SK-N-SH (cell line): ENCODE measurements at places on chromosomes 2 and 18.

DNA sequence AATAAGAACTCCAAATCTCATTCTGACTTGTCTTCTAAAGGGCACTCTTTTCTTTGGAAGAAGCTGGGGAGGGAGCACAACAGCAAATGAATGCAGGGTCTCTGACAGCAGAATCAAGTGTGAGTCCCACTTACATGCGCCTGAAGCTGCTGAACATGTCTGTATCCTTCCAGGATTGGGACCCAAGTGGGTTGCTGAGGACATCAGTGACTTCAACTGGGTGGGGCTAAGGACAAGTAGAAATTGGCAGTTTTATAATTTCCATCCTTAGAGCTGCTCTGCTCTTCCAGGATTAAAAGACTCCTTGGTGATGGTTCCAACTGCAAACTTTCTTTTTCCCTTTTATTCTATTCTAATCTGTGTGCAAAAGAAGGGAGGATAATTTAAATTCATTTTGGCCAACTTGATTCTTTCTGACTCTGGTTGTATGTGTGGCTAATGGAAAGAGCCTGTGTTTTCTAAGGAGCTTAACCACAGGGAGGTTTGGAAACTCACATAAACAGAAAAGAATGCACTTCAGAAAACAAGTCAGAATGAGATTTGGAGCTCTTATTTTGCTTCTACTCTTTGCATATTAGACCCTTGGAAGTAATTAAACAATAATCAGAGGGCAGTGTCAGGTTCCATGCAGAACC, 20.6 kb downstream of the ANTXR1 start:
- DNase-seq = no peak

- DNase-seq = no peak
These were observed 53.1 kb downstream of the TTC27 start for GRCh38 chr2:32680942-32681341.

DNA sequence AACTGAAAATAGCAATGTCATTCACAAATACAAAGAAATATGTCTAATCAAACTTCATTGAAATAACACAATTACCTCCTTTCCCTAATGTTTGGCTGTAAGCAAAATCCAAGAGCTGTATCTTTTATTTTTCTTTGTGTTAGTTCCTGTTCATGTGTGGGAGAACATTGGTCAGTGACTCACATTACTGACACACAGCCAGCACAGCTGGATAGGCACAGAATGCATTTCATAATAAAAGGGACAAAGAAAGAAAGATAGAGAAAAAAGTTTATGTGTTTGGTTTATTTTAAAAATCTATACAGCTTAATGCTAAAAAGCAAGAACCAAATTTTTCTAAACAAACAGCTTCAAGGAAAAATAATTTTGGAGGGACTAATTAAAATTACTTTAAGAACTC, 185.6 kb upstream of the COL3A1 start:
- no peak for DNase-seq

GRCh38 chr18:36388310-36388709, 90.8 kb downstream of the FHOD3 start:
- DNase-seq = no peak

- no peak for DNase-seq
These were observed 533.4 kb upstream of the ID2 start for GRCh38 chr2:8148260-8149006.

GRCh38 chr2:6947929-6948676, 30.9 kb downstream of the RNF144A start:
- DNase-seq = no peak

DNA sequence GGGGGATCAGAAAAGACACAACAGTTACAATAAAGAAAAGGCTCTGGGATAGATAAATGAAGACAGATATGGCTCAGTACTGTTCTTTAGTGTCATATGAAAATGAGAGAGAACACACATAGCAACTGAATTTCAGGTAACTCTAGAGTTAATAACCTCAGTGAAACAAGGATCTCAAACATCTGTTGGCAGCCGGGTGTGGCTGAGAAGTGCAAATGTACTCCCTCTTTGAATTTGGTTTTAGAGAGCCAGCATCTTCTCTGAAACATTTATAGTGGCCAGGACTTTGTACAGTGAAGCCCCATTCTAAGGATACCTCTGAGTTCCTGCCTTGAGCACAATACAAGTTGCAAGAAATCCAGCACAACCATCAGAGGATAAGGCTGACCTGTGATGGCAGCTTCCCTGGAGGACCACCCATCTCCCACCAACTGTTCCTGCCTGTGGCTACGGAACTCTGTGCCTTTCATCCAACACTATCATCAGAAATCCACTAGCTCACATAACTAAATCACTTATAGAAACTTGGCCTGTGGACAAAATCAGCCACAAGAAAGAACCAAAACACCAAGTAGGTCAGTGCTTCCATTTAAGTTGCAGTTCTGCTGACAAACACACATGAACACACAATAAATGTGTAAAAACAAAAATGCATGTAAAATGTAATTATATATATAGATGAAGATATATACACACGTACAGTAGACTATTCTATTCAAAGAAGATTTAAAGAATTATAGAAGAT, 37.3 kb upstream of the PEX13 start:
- no peak for DNase-seq

- DNase-seq = no peak
These were observed 483.1 kb downstream of the DPP10 start for GRCh38 chr2:114925296-114926255.

GRCh38 chr2:96315400-96316071, 9.6 kb upstream of the ITPRIPL1 start:
- no peak for DNase-seq

DNA sequence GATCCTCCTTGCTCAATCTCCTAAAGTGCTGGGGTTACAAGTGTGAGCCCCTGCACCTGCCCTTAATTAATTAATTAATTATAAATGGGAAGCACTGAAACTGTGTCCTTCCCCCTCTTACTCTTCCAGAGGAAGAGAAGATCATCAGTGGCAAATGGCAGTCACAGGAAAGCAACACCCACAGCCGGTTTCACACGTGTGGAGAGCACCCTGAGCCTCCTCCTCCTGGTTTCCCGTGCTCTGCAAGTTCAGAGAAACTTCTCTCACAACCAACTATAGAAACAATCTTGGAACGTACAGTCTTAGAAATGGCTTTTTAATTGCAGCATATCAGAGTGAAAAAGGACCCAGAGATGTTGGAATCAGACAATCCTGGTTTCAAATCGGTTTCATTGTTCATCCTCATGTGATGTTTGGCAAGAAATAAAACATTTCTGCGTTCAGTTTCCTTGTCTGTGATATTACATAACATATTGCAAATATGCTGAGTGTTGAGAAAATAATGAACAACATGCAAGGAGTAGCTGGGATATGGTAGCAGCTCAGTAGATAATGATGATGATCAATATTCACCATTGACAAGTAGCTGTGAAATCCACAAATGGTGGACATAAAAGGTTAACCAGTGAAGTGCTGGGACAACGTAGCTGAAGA, 141.0 kb upstream of the KCTD1 start:
- DNase-seq = no peak

- DNase-seq = no peak
These were observed 335.5 kb upstream of the NT5C1B start for GRCh38 chr2:18924886-18925285.

- DNase-seq = no peak
These were observed 8.5 kb downstream of the KLHL30 start for GRCh38 chr2:238146884-238147544.

- DNase-seq = no peak
These were observed 277.6 kb upstream of the CXCR4 start for GRCh38 chr2:136395582-136395981.

- no peak for DNase-seq
These were observed 32.9 kb downstream of the EPAS1 start for GRCh38 chr2:46329803-46330775.

- no peak for DNase-seq
These were observed 75.4 kb upstream of the IGFBP5 start for GRCh38 chr2:216770717-216771116.

- no peak for DNase-seq
These were observed 138.4 kb downstream of the LAMA3 start for GRCh38 chr18:23827681-23828080.

- no peak for DNase-seq
These were observed 20.3 kb downstream of the COBLL1 start for GRCh38 chr2:164821338-164821737.

GRCh38 chr2:113240915-113241911, 37.5 kb downstream of the PAX8 start:
- peak; percentile 30 for DNase-seq

DNA sequence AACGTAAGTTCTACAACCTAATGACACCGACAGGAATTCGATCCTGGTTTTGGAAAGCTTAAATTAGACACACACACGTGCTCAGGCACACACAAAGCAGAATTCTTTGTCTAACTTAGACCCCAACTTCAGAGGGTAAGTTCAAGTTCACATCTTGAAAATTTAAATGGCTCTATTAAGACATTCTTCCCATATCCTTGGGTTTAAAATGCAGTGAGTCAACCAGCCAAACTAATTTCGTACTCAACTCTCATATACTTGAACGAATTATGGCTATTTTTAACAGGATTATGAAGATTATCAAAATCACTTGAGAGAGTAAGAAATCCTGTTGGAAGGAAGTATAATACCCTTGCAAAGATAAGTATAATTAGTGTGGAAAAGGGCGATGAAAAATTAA, 53.2 kb upstream of the ARL4C start:
- no peak for DNase-seq

DNA sequence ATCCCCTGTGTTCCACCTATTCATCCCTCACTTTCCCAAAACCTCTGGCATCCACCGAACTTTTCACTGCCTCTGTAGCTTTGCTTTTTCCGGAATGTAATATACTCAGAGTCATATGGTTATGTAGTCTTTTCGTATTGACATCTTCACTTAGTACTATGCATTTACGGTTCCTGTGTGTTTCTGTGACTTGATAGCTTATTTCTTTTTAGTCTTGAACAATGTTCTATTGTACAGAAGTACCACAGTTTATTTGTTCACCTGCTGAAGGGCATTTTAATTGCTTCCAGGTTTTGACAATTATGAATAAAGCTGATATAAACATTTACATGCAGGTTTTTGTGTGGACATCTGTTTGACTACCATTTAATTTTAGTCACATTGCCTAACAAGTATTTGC, 154.7 kb upstream of the DOK6 start:
- DNase-seq = no peak

DNA sequence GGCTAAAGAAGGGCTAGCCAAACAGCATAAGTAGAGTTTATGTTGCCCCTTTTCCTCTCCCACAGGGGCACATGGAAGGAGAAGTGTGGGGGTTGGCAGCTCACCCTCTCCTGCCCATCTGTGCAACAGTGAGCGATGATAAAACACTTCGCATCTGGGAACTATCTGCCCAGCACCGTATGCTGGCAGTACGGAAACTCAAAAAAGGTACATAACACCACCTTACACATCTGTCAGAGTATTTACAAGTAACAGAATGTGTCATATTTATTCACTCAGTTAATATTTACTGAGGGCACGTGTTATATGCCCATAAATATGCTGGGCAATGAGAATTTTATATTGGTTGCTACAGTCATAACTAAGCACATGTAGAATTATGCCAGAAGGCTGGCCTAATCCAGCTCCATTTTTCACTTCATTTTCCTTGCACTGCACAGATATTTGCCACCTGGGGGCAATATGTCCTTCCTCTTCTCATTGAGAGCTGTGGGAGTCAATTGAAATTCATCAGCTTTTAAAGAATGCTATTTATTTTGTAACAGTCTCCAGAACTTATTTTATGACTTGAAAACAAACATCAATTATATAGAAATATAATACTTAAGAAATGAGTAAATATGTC, 150.6 kb downstream of the RTN4 start:
- DNase-seq = peak; percentile 27

DNA sequence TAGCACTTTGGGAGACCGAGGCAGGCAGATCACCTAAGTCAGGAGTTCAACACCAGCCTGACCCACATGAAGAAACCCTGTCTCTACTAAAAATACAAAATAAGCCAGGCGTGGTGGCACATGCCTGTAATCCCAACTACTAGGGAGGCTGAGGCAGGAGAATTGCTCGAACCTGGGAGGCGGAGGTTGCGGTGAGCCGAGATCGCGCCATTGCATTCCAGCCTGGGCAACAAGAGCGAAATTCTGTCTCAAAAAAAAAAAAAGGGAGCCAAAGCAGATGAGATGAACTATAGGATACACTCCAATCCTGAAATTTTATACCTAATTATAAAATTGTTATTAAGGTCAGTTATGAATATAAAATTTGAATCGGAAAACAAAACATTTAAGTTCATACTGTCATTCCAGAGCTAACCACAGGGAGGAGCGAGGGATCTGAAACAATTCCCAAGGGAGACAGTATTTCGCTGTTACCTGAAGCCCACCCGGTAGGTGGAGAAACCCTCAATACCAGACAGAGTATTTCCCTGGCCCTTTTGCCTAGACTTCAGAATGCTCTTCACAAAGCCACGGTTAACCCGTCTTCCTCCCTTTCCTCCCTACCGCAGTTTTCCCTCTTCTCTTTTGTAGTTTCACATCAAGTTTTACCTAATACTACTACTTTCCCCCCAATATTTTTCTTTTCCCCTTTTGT, 1.4 kb downstream of the PPM1G start:
- peak; percentile 85 for DNase-seq

DNA sequence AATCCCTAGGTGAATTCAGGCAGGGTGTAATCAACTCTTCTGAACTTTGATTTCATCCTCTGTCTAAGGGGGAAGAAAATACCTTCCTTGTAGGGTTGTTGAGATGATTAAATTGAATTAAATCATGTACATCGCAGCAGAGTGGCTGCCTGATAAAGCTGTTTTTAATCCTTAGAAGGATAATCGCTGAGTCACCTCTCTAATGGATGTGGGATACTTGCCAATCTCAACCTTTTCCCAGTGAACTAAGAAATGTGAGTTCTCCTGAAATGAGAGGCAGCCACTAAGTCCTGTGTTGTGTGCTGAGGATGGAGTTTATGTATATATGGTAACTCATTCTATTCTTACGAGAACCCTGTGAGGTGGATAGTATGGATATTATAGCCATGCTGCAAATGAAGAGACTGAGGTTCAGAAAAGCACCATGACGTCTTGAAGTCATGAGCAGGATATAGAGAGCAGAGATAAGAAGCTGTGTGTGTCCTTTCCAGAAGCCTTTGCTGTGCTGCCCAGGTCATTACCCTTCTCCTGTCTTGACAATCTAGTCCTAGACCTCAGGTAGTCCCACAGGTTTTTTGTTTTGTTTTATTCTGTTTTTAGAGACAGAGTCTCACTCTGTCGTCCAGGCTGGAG, 93.3 kb downstream of the HNRNPLL start:
- DNase-seq = no peak

DNA sequence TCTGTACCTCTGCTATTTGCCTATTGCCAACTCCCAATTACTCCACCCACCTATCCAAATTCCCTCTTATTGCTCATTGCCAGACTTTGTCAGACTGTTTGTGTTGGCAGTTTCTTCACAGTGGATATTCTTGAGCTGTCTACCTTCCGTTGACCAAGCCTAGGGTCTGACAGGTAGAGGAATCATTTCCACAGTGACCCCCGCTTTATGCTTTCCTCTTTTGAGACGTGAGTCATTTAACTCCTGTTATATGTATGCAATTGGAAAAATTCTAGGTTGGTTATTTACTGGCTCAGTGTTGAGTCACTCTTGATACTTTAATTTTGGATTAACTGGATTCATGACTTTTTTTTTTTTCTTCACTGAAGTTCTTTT, 187.7 kb downstream of the IRS1 start:
- no peak for DNase-seq

GRCh38 chr2:207881902-207882301, 112.2 kb upstream of the FZD5 start:
- DNase-seq = no peak
